Uterine smooth muscle cell (primary cell): ENCODE measurements at places on chromosomes 12 and 14. TPM values are rescaled to one million over a fixed set of nuclear protein-coding genes. Genes with fewer than 3 reads are reported as not detected.

The VRK1 gene
- 29.4 and 63.9 TPM in 2 replicates for total RNA-seq

The AKAP5 gene
- total RNA-seq = 0.44 and 1.1 TPM in 2 replicates

The DDX47 gene
- 67.7 and 86.7 TPM in 2 replicates for total RNA-seq

The CCDC92 gene
- total RNA-seq = 10.7 and 12.9 TPM in 2 replicates

The ZNF385A gene
- total RNA-seq = 1.2 and 2.4 TPM in 2 replicates

The CDKN3 gene
- 42.2 and 154 TPM in 2 replicates for total RNA-seq

The SMCO3 gene
- 0.11 and 1.4 TPM in 2 replicates for total RNA-seq

The RAD52 gene
- 18.4 and 19.1 TPM in 2 replicates for total RNA-seq

The OTX2 gene
- not detected in 2 replicates for total RNA-seq

The CCDC38 gene
- not detected in 2 replicates for total RNA-seq

The DNAJC22 gene
- total RNA-seq = 2.6 and 4.4 TPM in 2 replicates

The ABCC9 gene
- total RNA-seq = 20.5 and 37.9 TPM in 2 replicates

The ZDHHC22 gene
- not detected in 2 replicates for total RNA-seq

The TSPAN8 gene
- 0.25 TPM in 1 of 2 replicates, not detected in the other for total RNA-seq

The SYNDIG1L gene
- total RNA-seq = not detected in 2 replicates

The PPM1H gene
- 0.22 and 1.00 TPM in 2 replicates for total RNA-seq

The GPR137C gene
- total RNA-seq = 0.37 and 0.44 TPM in 2 replicates

The KNTC1 gene
- 29.0 and 87.0 TPM in 2 replicates for total RNA-seq

The GLT8D2 gene
- 19.0 and 36.7 TPM in 2 replicates for total RNA-seq

The CCER1 gene
- total RNA-seq = not detected in 2 replicates

The GLS2 gene
- 0.22 and 0.25 TPM in 2 replicates for total RNA-seq

The TUNAR gene
- total RNA-seq = not detected in 2 replicates

The C12orf60 gene
- 0.50 and 0.66 TPM in 2 replicates for total RNA-seq

The MMP17 gene
- total RNA-seq = 15.6 and 28.1 TPM in 2 replicates

The DHRS2 gene
- 0.22 and 0.25 TPM in 2 replicates for total RNA-seq

The PTPRQ gene
- 0.50 and 0.66 TPM in 2 replicates for total RNA-seq

The CD69 gene
- total RNA-seq = 0.11 TPM in 1 of 2 replicates, not detected in the other

The STRN3 gene
- 75.1 and 78.8 TPM in 2 replicates for total RNA-seq

The DCAF5 gene
- 14.6 and 17.4 TPM in 2 replicates for total RNA-seq

The PLEKHG7 gene
- not detected in 2 replicates for total RNA-seq

The LALBA gene
- not detected in 2 replicates for total RNA-seq

The SERPINA5 gene
- not detected in 2 replicates for total RNA-seq

The RND1 gene
- total RNA-seq = 0.12 TPM in 1 of 2 replicates, not detected in the other

The KERA gene
- not detected in 2 replicates for total RNA-seq

The IL31 gene
- not detected in 2 replicates for total RNA-seq

The ZBTB39 gene
- 5.1 and 5.3 TPM in 2 replicates for total RNA-seq

The APOF gene
- total RNA-seq = not detected in 2 replicates

The RDH12 gene
- total RNA-seq = under 0.01 TPM in 1 of 2 replicates, not detected in the other

The CEBPE gene
- not detected in 2 replicates for total RNA-seq

The MAP3K12 gene
- 27.3 and 42.9 TPM in 2 replicates for total RNA-seq

The IQSEC3 gene
- 0.33 and 0.75 TPM in 2 replicates for total RNA-seq

The BIN2 gene
- total RNA-seq = not detected in 2 replicates

The MYF6 gene
- total RNA-seq = 0.11 TPM in 1 of 2 replicates, not detected in the other

The KRT82 gene
- not detected in 2 replicates for total RNA-seq

The WSB2 gene
- 149 and 193 TPM in 2 replicates for total RNA-seq

The MYF5 gene
- total RNA-seq = not detected in 2 replicates

The POTEM gene
- not detected in 2 replicates for total RNA-seq

The TMEM263 gene
- total RNA-seq = 93.0 and 117 TPM in 2 replicates

The GLIPR1L2 gene
- total RNA-seq = 0.22 and 0.25 TPM in 2 replicates

The CLEC4D gene
- total RNA-seq = not detected in 2 replicates

The NYNRIN gene
- total RNA-seq = 9.1 and 13.2 TPM in 2 replicates

The DHH gene
- 0.12 TPM in 1 of 2 replicates, not detected in the other for total RNA-seq

The APEX1 gene
- 79.0 and 82.6 TPM in 2 replicates for total RNA-seq
